ENCODE measurements at places on chromosomes 3 and 15. TPM values are rescaled to one million over a fixed set of nuclear protein-coding genes. Genes with fewer than 3 reads are reported as not detected.

GRCh38 chr15:45111390-45112142 is 2.4 kb downstream of the DUOX2 start:
- no peak for DNase-seq

Gene MED12L
- 0.67 TPM for total RNA-seq

DNA sequence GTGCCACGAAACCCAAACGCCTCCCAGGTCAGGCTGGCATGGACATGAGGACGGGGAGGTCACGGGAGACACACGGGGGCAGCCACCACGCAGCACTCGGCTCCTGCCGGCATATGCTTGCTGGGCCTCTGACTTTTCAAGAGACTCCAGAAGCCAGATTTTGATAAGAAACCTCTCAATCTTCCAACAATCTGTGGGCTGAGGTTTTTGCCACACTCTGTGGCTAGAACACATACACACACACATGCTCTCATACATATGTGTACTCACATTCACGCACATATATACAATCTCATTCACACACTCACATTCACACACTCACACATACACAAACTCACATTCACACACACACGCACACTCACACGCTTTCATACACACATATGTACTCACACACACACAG is 86.7 kb upstream of the LINGO1 start:
- DNase-seq: no peak

- DNase-seq: no peak
Observed at GRCh38 chr15:78673917-78674444, 33.0 kb upstream of the CHRNB4 start.

DNA sequence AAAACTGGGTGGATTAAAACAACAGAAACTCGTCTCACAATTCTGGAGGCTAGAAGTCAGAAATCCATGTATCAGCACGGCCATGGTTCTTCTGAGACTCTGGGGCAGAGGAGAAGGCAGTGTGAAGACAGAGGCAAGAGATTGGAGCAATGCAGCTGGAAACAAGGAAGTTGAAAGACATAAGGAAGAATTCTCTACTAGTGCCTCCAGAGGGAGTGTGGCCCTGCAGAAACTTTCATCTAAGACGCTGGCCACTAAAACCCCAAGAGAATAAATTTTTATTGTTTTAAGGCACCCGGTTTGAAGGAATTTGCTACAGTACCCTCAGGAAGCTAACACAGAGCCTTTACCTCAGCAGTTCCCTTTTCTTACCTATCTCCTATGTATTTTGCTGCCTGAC is 1012.2 kb upstream of the CADM2 start:
- DNase-seq: no peak

Gene CYP11A1
- total RNA-seq: 0.51 TPM

Data from Right ventricle myocardium superior (tissue), 1 donor.